Bone marrow (tissue), 2 donors: ENCODE measurements at places on chromosomes 3 and 15.

DNA sequence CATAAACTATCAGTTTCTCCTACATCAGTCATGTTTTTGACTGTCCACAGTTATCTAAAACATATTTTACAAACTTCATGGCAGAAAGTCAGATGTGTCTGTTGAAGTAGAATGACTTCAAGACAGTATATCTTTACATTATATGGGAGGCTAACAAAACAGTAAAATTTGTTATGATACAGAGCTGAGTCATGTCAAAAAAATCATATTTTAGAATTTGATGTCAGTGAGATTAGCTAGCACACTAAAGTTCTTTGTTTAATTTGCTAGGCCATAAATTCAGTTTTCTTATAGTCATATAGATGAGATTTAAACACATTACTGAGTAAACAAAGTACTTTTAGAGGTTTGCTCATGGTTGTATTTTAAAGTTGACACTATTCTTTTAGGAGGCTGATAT, 80.3 kb upstream of the IGSF10 start:
- DNase-seq = no peak

DNA sequence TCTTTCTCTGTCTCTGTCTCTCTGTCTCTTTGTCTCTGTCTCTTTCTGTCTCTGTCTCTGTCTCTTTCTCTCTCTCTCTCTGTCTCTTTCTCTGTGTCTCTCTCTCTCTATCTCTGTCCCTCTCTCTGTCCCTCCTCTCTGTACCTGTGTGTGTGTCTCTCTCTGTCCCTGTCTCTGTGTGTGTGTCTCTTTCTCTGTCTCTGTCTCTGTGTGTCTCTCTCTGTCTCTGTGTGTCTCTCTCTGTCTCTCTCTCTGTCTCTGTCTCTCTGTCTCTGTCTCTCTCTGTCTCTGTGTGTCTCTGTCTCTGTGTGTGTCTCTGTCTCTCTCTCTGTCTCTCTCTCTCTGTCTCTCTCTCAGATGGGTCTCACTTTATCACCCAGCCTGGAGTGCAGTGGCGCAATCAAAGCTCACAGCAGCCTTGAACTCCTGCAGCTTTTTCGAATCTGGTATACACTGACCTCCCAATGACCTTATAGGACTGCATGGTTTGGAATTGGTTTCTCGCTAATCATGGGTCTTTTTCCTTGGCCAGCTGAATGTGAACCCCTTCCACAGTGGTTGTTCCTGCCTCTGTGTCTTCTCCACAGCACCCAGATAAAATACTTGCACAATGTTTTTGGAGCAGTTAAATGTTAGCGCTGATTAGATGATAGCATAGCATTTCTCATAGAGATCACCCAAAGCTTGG, 102.6 kb upstream of the KLHL25 start:
- DNase-seq = no peak

- DNase-seq = no peak
These were observed 260.6 kb downstream of the GOLGA6L6 start for GRCh38 chr15:20280933-20281463.

GRCh38 chr3:186001842-186002241, 64.0 kb upstream of the TRA2B start:
- no peak for DNase-seq

DNA sequence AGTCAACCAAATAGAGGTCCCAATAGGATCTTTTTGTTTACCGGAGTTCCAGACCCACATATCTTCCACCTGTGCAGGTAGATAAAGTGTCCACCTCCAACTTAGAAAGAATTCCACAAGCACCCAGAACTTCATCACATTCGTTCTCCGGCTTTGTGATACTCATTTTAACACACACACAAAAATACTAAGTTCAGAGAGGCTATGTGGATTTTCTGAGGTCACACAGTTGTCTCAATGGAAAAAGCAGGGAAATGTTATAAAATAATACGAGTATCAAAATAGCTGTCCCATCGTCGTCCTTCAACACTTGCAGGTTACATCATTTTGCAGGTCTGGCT, 137.5 kb downstream of the TMCO5A start:
- no peak for DNase-seq

GRCh38 chr3:73480187-73480672, 144.5 kb downstream of the PDZRN3 start:
- DNase-seq = no peak

GRCh38 chr3:176872771-176873209, 324.5 kb downstream of the TBL1XR1 start:
- DNase-seq = peak; percentile 46

GRCh38 chr15:52667597-52667996, 11.6 kb downstream of the ATOSA start:
- no peak for DNase-seq

DNA sequence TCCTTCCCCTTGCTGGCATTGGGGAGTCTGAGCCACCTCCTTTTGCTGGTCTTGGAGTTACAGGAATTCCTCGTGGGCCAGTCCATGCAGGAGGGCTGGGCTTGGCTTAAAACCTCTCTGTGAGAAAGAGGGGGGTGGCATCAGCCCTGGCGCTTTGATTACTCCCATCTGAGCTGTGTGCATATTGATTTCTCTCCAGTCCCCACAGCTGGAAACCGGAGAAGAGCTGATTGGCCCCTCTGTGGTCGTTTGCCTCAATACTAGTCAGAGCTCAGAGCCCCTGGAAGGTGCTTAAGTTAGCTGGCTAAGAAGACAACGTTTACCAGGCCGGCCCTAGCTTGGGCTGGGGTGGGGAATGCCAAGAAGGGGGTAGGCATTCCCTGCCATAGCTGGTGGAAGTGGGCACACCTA, 4.0 kb upstream of the RASGRF1 start:
- no peak for DNase-seq

DNA sequence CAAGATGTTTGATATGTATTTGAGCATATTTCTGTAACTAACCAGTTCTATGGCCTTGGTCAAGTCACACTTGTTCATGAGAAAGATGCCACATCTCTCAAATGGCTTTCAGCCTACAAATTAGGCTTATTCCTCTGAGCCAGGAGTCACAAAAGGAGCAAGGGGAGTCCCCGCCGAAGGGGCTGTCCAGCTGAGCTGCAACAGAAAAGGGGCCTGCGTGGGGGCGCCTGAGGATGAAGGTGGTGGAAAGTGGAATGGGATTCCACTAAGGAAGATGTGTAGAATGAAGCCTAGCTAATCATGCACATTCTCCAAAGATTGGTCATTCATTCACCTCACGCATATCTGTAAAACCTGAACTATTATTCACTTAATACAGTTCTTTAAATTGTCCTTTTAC, 19.1 kb downstream of the ALDH1L1 start:
- DNase-seq = no peak

DNA sequence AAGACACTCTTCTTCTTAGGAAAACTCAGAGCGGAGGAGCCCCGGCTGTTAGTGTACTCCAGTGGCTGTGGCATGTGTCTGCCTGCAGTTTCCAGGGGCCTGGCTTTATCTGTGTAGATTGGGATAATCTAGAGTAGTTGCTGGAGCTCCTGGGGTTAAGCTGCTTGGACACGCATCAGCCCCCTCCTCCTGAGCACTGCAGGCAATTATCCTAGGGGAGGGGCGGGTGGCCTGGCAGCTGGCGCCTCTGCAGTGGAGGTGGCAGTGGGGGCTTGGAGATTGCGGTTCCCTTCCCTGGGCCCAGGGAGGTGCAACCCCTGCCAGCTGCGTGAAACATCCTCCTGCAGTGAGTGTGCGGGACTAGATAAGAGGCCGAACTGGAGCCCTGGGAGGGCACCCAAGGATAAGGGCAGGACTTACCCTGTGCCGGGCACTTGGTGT, 68.2 kb downstream of the EFCAB12 start:
- DNase-seq = no peak
